Mammary epithelial cell (primary cell): ENCODE measurements at places on chromosomes 6 and 20.

- no peak for DNase-seq
Observed at GRCh38 chr6:115456848-115457247, 603.8 kb downstream of the FRK start.

DNA sequence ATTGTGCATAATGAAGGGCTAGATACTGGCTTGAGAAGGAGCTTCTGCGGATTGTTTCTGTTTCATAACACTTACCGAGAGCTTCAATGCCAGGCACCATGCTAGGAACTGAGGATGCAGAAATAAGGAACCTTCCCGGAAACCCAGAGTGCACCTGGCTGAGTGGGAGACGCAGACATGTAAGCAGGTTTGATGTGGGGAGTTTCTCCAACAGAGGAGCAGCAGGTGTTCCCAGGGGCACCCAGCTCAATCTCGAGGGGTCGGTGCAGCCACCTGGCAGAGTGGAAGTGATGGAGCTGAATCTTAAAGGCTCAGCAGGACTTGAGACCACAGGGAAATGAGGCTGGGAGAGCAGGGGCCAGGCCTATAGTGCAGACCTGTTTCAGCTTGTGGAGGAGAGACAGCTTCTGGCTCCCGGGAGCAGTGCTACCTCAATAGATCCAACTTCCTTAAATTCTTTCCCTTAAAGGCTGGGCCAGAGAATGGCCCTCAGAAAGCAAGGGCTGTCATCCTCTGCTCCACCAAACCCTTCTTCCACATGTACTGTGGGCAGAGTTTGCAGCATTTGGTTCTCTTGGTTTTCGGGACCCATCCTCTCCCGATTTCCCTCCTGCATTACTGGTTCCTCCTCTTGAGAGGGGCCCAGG lies 27.8 kb upstream of the SRC start:
- no peak for DNase-seq

GRCh38 chr20:53767206-53767930 lies 173.7 kb upstream of the ZNF217 start:
- DNase-seq: no peak

GRCh38 chr20:19026121-19026878 lies 186.1 kb upstream of the SLC24A3 start:
- no peak for DNase-seq
